Amniotic stem cell (primary cell): ENCODE measurements at places on chromosomes 7 and 10.

- no peak for DNase-seq
Measured at GRCh38 chr7:87083865-87084519, 24.5 kb upstream of the ELAPOR2 start.

GRCh38 chr7:69438584-69439412 is 159.5 kb upstream of the AUTS2 start:
- DNase-seq = no peak

GRCh38 chr7:140056431-140057142 is 6.2 kb downstream of the PARP12 start:
- DNase-seq = no peak

GRCh38 chr10:102919246-102919959 is 1.3 kb downstream of the CNNM2 start:
- no peak for DNase-seq

GRCh38 chr7:99631295-99632109 is 14.8 kb downstream of the ZSCAN25 start:
- no peak for DNase-seq

- DNase-seq = no peak
Measured at GRCh38 chr10:116828116-116828515, 21.2 kb upstream of the ENO4 start.

GRCh38 chr10:73413108-73413527 is 740 bp downstream of the ANXA7 start:
- DNase-seq = no peak

- no peak for DNase-seq
Measured at GRCh38 chr7:37438906-37439652, 9.6 kb downstream of the ELMO1 start.
